G401 (cell line): ENCODE measurements at places on chromosomes 3 and 15.
A peak's percentile ranks its signal among the peaks of the same experiment; 100 is the strongest.

- no peak for DNase-seq
These were observed 1123.2 kb downstream of the TBL1XR1 start for GRCh38 chr3:176074096-176074495.

- DNase-seq = no peak
These were observed 24.2 kb upstream of the TIMP4 start for GRCh38 chr3:12182687-12183441.

GRCh38 chr3:45297331-45297730 lies 71.2 kb upstream of the TMEM158 start:
- DNase-seq = no peak

DNA sequence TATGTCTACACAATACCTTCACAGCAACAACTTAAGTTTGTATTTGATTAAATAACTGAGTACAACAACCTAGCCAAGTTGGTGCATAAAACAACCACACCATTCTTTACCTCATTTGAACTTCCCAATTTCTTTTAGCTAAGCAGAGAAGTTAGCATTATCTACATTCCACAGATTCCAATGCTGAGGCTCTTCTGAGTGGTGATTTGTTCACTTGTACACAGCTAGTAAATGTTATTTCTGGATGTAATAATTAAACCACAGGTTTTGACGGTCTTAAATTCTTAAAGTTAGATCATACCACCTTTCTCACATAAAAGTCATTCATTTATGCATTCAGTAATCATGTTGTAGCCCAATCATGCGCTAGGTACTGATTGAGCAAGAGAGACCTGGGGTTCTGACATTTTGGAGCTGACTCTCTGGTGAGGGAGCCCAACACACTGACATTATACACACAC lies 102.5 kb downstream of the SST start:
- DNase-seq = no peak

- no peak for DNase-seq
These were observed 1.8 kb downstream of the DALRD3 start for GRCh38 chr3:49016414-49017228.

DNA sequence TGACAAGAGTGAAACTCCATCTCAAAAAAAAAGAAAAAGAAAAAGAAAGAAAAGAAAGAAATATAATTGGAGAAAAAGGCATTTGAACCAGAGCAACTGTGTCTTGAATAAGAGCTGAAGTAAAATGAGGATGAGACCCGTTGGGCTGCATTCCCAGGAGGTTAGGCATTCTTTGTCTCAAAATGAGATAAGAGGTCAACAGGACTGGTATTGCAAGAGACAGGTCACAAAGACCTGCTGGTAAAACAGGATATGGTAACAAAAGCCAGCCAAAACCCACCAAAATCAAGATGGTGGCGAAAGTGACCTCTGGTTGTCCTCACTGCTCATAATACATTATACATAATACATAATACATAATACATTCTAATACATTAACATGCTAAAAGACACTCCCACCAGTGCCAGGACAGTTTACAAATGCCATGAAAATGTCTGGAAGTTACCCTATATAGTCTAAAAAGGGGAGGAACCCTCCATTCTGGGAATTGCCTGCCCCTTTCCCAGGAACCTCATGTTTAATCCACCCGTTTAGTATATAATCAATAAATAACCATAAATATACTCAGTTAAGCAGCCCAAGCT lies 8.6 kb upstream of the TIPIN start:
- DNase-seq = no peak

DNA sequence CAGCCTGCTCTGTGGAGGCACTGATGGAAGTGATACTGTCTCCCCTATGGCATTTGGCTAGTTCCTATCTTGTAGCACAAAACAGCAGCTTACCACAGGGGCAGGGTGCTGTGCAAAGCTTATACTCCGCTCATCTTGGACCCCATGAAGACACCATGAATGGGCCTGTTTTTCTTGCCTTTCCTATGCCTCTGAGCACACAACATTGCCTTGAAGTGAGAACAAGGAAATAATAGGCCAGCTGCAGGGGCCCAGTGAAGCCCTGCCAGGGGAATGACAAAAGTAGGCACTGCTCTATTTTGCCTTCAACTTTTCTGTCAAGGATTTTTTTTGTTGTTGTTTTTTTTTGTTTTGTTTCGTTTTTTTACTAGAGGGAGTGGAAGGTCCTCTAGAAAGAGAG lies 110.3 kb downstream of the PDE8A start:
- no peak for DNase-seq

DNA sequence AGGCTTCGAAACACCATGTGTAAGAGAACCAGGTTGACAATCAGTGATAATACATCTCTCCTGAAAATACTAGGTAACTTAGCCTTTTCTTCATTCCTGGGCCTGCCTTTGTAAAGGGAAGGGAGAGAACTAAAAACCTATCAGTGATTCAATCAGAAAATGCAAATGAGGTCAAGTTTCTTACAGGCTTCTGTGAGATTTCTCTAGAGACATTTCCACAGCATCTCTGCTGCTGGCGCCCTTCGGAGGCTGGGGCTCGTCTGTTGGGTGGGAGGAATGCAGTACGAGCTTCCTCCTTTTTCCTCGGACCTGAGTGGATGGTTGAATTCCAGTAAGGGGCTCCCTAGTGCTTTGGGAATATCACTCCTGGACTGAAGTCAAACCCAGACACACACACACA lies 340.4 kb upstream of the ICE2 start:
- DNase-seq = no peak

- no peak for DNase-seq
These were observed 160.0 kb upstream of the TLE3 start for GRCh38 chr15:70257573-70258248.

GRCh38 chr15:67196672-67197363 lies 57.6 kb downstream of the AAGAB start:
- DNase-seq = no peak

GRCh38 chr3:189625572-189625971 lies 5.6 kb upstream of the TP63 start:
- DNase-seq = no peak

DNA sequence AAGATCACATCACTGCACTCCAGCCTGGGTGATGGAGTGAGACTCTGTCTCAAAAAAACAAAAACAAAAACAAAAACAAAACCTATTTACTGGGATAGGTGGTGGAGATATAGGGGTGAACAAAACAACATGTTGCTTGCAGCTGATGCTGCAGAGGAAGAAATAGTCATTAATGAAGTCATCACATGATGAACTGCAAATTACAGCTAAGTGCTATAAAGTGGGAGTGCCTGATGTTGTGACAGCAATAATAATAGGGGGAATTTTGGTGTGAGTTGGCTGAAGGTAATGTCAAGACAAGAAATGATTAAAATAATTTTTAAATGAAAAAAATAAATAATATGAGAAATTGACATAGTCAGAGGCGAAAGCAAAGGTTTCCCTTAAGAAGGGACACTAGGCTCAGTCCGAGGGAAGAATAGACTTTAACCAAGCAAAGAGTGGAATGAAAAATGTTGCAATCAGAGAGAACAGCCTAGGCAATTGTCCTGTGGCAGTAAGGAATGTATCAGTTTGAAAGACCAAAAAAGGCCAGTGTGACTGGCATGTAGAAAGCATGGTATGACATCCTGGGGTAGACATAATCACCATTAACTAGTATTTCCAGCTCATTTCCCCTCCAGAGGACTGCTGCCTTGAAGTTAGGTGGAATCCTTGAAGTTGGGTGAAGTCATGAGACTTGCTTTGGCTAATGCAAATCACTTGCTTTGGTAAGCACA lies 14.7 kb upstream of the PIK3CB start:
- DNase-seq = no peak

- no peak for DNase-seq
These were observed 14.6 kb upstream of the FGD5 start for GRCh38 chr3:14803981-14804834.

DNA sequence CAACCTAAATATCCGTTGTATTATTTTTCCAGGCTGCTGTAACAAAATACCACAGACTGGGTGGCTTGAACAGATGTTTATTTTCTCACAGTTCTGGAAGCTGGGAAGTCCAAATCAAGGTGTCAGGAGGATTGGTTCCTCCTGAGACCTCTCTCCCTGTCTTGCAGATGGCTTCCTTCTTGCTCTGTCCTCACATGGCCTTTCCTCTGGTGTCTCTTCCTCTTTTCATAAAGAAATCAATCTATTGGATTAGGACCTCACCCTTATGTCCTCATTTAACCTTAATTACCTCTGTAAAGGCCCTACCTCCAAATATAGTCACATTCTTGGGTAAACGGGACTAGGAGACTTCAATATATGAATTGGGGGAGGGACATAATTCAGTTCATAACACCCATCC lies 89.2 kb upstream of the PLCL2 start:
- DNase-seq = no peak

- DNase-seq = no peak
These were observed 46.6 kb downstream of the KLF13 start for GRCh38 chr15:31373096-31373865.

- DNase-seq = peak; percentile 32
These were observed 35.3 kb downstream of the TLE3 start for GRCh38 chr15:70062321-70062956.

- DNase-seq = no peak
These were observed 31.7 kb downstream of the BTLA start for GRCh38 chr3:112467539-112467938.

- DNase-seq = no peak
These were observed 14.4 kb upstream of the TSPAN3 start for GRCh38 chr15:77085297-77085696.

- DNase-seq = no peak
These were observed 61.0 kb upstream of the CHRM5 start for GRCh38 chr15:33907326-33907725.

- DNase-seq = no peak
These were observed 354.6 kb downstream of the CNTN6 start for GRCh38 chr3:1447452-1447851.

DNA sequence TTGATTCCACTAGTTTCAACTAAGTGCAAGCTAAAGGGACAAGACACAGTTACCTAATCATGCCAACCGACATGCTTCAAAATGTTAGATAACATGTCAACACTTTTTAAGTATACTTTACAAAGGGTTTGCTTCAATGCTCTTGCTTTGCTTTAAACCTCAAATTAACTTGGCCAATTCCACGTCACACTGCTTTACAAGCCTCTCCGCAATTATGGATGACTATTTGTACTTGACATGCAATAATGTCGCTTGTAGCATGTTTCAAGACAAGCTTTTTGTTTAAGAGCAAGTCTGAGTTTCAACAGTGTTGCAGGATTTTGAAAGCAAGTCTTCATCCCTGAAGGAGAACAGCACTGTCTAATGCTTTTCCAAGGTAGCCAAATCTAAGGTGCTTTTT lies 86.9 kb downstream of the CNTN3 start:
- no peak for DNase-seq

DNA sequence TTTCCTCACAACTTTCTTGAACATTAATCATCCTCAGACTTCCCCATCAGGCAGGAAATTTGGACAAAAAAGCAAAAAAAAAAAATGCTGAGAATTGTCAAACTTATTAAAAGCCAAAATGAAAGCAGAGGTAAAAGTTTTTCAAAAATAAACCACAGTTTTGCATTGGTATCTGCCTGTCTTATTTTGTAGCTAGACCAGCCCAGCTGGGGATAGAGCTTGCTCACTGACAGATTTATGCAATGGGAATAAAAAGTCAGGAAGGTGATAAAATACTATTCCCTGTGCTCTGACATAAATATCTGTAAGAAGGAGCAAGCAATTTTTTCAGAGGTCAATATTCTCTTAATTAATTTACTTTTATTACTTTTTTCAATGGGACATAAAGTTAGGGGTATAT lies 1006.7 kb upstream of the ALCAM start:
- DNase-seq = no peak

GRCh38 chr3:13252207-13252606 lies 167.9 kb downstream of the NUP210 start:
- DNase-seq = no peak

DNA sequence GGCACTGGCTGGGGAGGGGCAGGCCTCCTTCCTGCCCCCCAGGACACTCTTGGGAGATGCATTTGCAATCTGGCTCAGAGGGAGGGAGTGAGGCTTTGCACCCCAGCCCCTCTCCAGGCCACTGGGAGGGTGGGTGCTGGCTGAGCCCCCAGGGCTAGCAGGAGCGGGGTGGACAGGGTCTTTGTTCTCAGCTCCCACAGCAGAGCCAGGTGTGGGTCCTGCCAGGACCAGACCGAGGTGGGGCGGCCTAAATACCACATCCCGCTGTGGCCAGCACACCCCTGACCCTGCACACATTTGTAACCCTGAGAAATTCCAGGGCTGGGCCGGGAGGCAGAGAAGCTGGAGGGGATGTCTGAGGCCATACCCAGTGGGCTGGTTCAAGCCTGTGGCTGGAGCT lies 41.0 kb downstream of the STARD5 start:
- DNase-seq = no peak

- no peak for DNase-seq
These were observed 12.0 kb upstream of the ATP1B3 start for GRCh38 chr3:141864281-141864970.

GRCh38 chr3:160012108-160012507 lies 23.5 kb downstream of the IL12A start:
- DNase-seq = no peak

DNA sequence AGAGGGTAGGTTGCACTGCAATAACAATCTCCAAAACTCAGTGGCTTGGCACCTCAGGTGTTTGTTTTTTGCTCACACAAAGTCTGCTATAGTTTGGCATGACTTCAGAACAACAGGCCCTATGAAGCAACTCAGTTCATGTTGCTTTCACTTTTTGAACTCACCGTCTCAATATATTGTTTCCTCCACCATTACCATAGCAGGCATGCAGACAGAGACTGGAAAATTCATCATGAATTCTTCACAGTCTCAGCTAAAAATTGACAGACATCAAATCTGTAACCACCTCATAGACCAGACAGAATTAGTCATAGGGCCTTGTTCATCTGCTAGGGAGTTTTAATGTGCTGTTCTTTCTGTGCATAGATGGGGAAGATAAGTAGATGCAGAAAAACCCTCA lies 161.4 kb upstream of the POU1F1 start:
- DNase-seq = no peak

GRCh38 chr3:8110966-8111798 lies 390.4 kb upstream of the LMCD1 start:
- DNase-seq = peak; percentile 63

GRCh38 chr3:185317674-185318073 lies 45.3 kb upstream of the MAP3K13 start:
- DNase-seq = no peak

DNA sequence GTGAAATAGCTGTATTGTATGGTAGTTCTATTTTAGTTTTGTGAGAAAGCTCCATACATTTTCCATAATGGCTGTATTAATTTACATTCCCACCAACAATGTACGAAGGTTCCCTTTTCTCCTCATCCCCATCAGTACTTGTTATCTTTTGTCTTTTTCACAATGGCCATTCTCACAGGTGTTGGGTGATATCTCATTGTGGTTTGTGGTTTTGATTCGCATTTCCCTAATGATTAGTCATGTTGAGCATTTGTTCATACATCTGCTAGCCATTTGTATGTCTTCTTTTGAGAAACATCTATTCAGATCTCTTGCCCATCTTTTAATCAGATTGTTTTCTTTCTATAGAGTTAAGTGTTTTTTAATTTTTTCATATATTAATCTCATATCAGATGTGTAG lies 931.9 kb downstream of the IGSF11 start:
- DNase-seq = no peak
